ENCODE measurements at places on chromosomes 12 and 14.

- no peak for DNase-seq
Observed at GRCh38 chr12:37543131-37543965, 773.2 kb upstream of the ALG10B start.

DNA sequence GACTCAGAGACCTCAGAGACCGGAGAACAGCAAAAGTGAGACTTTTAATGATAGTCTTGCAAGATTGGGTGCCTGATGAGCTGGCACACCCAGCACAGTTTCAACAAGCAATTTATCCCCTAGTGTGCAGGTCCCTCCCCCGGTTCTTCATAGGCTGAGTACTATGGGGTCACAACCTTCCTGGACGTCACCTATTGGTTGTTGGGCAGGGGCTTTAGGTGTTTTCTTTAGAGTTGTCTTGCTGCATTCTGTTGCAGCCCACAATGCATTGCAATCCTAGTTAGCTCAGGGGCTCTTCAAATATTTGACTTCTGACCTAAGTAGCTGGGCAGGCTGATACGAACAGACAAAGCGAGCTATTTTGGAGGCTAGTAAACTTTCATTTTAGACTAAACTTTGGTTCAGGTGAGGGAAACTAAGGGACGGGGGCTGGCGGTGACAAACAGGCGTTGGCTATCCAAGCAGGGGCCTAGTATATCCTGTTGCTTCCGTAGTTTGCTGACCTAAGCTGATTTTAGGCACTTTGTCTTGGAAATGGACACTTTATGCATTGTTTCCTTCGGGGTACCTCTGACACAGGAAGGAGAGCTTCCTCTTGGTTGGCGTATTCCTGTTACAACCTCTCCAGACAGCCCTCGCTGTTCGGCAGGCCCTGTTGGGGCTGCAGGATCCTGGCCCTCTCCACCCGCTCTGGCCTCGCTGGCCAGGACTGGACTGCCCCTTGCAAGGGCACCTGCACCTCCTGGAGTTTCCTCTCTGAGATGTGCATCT, 14.1 kb downstream of the SIVA1 start:
- no peak for DNase-seq

DNA sequence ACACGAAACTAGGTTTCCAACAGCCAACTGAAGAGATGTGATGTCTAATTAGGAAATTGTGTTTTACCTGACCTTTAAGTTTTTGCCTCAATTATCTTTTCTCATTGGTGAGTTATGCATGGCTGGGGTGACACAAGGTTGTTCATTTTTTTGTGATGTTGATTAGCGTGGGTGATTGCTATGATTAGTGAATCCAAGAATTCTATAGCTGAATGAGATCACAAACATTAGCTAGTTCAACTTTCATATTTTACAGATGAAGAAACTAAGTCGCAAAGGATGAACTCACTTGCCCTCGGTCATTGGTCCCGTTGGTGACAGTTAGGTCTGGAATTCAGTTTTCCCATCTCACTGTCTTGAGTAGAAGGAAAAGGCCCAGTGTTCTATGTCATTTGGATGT, 32.6 kb upstream of the LMNTD1 start:
- DNase-seq: no peak

- DNase-seq: peak; percentile 45
Observed at GRCh38 chr14:66403183-66403582, 83.0 kb upstream of the CCDC196 start.

GRCh38 chr12:113783811-113784210, 182.3 kb downstream of the RBM19 start:
- DNase-seq: no peak

DNA sequence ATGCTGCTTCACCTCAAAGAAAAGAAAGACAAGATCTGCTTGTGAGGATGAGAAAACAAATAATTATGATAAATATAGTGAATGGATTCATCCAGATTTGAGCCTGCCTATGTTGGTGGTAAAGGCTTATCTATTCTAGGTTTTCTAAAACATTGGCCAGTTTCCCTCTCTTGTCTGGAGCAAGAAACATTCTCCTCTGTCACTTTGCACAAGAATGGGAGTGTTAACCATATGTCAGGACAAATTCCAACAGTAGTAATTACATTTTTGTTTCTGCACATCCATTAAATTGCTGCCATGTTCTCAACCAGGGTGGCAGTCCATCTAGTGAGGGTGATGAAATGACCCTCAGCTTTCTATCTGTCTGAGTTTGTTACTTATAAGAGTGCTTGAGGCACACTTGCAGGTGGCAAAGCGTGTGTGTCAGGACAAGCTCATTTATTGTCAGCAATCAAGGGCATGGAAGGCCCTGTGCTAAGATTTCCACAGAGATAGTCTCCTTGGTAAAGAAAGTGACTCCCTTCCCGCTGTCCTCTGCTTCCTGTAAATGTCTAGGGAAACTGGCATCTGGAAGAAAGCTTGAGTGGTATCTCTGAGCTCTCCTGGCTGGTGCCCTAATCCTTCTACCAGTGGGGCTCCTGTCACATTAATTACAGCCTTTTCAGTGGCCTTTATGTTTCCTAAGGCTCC, 502.1 kb upstream of the FLRT2 start:
- DNase-seq: no peak

GRCh38 chr12:68207276-68207675, 18.3 kb downstream of the IL26 start:
- no peak for DNase-seq

- peak; percentile 57 for DNase-seq
Observed at GRCh38 chr12:93080994-93081809, 152.1 kb upstream of the EEA1 start.

GRCh38 chr12:29990971-29991370, 207.2 kb upstream of the TMTC1 start:
- DNase-seq: no peak

GRCh38 chr12:69046920-69047319, 113.9 kb upstream of the CPM start:
- DNase-seq: peak; percentile 52

DNA sequence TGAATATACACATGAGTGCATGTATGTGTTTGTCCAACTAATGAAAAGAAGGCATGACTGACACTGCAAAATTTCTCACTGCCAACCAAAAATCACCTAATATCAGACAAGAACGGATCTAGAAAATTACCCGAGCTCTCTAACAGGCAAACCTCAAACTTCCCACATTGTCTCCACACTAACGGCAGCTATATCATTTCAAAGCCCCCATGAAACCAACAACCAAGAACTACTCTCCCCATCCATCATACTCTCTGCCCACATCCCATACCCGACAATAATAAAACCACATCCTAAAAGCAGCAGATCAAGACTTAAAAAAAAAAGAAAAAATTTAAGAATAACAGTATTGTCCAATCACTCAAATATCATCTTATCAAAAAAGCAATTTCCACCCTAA, 227.1 kb downstream of the CEP128 start:
- no peak for DNase-seq

GRCh38 chr12:99600388-99600787, 47.2 kb upstream of the GARIN6 start:
- DNase-seq: peak; percentile 45

- peak; percentile 34 for DNase-seq
Observed at GRCh38 chr14:51431033-51431709, 191.1 kb downstream of the TMX1 start.

DNA sequence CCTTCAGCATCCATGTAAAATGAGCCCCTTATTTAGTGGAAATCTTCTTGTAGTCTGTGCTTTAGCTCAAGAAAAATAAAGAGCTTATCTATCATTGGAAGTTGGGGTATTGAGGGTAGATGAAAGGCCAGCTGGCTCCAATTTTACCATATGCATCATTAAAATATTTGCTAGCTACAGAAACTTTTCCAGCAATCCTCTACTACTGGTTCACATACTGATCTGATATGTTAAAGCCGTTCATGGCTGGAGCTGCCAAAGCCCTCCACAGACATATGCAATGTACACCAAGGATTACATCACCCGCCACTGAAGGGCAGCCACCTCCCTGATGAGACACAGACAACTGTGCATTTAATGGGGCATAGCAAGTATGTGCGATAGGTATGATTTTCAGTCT, 1205.3 kb downstream of the GALC start:
- DNase-seq: peak; percentile 39

- peak; percentile 17 for DNase-seq
Observed at GRCh38 chr14:69708586-69709560, 58.1 kb upstream of the SRSF5 start.

- DNase-seq: no peak
Observed at GRCh38 chr12:88418856-88419497, 161.3 kb downstream of the KITLG start.

GRCh38 chr12:16606991-16607390, 1.0 kb upstream of the LMO3 start:
- no peak for DNase-seq

DNA sequence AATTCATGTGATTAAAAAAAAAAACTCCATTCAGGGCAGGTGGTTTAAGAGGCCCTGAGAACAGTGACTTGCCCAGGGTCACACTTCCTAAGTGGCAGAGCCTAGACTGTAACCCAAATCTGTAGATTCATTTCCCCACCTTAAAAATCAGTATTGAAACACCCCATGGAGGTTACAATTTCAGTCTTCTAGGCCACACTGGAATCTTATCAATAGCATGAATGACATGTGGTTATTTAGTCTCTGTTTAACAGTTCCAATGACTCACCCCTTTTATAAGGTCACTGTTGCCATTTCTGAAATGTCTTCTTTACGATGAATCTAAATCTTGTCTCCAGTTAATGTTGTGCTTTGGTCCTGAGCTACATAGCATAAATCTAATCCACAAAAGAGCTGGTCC, 262.3 kb upstream of the GRIP1 start:
- no peak for DNase-seq

- no peak for DNase-seq
Observed at GRCh38 chr12:2054091-2055018, 1.6 kb downstream of the CACNA1C start.

GRCh38 chr14:61191733-61192132, 89.4 kb downstream of the TMEM30B start:
- no peak for DNase-seq

DNA sequence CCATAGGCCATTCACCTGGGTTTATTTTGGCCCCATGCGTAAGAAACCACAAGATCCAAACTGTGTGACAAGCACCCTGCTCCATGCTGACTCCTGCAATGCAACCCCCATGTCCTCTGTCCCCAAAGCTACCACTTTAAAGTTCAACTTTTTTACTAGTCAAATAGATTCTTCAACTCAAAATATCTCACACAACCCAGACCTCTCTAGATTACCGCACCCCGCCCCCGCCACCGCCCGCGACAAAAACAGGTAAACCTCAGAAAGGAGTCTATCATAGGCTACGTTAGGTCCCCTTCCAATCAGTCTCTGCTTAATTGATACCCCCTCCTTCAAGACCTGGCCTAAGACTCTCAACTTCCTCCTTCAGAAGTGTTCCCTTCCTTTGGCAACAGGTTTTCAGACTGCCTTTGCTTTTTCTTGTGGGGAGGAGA, 2.2 kb downstream of the ZFP36L1 start:
- DNase-seq: peak; percentile 42

GRCh38 chr12:94982456-94982855, 21.0 kb downstream of the NDUFA12 start:
- peak; percentile 60 for DNase-seq

GRCh38 chr14:52029881-52030280, 39.0 kb downstream of the NID2 start:
- DNase-seq: no peak

DNA sequence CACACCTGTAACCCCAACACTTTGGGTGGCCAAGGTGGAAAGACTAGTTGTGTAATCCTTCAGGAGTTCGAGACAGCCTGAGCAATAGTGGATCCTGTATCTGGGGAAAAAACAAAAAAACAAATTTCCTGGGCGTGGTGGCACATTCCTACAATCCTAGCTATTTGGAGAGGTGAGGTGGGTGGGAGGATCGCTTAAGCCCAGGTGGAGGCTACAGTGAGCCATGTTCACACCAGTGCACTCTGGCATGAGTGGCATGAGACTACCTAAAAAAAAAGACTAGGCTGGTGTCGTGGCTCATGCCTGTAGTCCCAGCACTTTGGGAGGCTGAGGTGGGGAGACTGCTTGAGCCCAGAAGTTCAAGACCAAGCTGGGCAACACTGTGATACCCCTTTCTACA, 17.2 kb downstream of the PTGES3 start:
- no peak for DNase-seq

GRCh38 chr12:92951006-92951405, 21.9 kb upstream of the EEA1 start:
- DNase-seq: no peak

- DNase-seq: no peak
Observed at GRCh38 chr12:125249066-125249824, 184.0 kb downstream of the AACS start.

- no peak for DNase-seq
Observed at GRCh38 chr12:109735825-109736551, 22.4 kb downstream of the FAM222A start.

GRCh38 chr12:131895640-131896079, 1.2 kb downstream of the ULK1 start:
- no peak for DNase-seq

GRCh38 chr12:83656004-83656403, 969.3 kb downstream of the TMTC2 start:
- DNase-seq: no peak

- DNase-seq: peak; percentile 79
Observed at GRCh38 chr12:67752226-67752732, 103.7 kb downstream of the DYRK2 start.

DNA sequence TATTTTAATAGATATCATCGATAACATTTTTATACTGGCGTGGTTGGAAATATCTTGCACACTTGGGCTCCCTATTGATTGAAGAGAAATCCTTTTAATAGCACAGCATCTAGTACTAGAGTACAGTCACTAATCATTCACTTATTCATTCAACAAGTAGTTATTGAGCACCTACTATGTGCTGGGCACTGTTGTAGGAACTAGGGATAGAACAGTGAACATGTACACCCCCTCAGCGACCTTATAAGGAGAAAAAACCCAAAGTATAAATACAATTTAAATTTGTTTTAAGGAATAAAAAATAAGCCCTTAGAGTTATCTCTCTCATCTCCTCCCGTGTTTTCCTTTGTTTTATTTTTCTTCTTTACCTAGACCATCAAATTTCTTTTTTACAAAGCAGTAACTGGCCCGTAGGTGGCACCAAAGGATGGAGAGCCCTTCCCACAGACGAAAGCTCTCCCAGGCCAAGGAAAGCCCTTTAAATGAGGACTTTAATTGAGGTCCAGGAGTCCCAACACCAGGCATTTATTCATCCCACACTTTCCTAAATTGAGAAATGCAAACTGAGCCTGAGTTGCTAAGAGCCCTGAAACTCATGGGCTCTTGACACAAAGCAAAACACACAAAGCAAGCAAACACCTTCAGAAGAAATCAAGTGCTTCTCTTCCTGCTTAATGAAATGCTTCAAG, 29.0 kb downstream of the PEBP1 start:
- peak; percentile 37 for DNase-seq

GRCh38 chr14:76584271-76584702, 177.0 kb upstream of the VASH1 start:
- DNase-seq: peak; percentile 9

DNA sequence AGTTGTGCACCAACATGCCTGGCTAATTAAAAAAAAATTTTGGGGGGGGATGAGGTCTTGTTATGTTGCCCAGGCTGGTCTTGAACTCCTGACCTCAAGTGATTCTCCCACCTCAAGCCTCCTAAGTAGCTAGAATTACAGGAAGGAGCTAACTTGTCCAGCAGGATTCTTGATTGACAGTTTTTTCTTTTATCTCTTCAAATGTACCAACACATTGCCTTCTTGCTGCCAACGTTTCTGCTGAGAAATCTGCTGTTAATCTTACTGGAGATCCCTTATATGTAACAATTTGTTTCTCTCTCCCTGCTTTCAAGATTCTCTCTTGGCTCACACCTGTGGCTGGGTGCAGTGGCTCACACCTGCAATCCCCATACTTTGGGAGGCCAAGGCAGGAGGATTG, 22.4 kb upstream of the MARK3 start:
- peak; percentile 32 for DNase-seq

Measured in kidney tubule cell (primary cell).